NCI-H460 (cell line): ENCODE measurements at places on chromosomes 7 and 10. TPM values are rescaled to one million over a fixed set of nuclear protein-coding genes. Genes with fewer than 3 reads are reported as not detected.

Gene ZPBP
- total RNA-seq, result not detected in 2 replicates

DNA sequence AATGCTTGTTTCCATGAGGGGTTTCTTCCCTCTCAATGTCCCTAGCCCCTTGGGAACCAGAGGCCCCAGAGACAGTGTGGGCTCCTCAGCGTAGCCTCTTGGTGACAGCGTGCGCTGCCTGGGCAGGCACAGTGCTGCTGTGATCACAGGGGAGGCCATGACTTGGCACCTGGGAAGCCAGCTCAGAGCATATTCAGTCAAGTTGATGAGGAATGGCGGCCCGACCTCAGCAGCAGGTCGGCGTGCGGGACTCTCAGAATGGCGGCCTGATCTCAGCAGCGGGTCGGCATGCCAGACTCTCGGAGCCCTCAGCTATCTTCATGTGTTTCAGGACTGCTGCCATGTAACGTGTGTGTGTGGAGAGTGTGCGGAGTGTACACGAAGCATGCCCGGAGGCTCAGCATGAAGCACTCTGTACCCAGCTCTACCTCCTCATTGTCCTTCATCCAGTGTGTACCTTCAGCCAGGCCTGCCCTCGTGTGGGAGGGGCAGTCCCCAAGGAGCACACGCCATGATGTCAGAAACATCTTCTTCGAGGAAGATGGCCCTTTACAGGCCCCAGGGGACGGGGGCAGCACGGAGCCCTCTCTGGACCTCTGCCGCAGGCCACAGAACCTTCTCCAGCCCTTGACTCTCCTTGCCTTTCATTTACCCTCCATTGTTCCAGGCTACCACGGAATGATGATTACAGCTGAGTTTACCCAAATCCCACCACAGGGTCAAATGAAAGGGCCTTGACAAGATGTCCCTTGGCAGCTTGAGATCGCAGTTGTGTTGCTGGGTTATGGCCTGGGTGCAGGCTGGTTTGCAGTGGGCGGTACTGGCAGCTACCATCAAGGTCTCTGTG, 130.4 kb downstream of the SMURF1 start:
- DNase-seq, result no peak

DNA sequence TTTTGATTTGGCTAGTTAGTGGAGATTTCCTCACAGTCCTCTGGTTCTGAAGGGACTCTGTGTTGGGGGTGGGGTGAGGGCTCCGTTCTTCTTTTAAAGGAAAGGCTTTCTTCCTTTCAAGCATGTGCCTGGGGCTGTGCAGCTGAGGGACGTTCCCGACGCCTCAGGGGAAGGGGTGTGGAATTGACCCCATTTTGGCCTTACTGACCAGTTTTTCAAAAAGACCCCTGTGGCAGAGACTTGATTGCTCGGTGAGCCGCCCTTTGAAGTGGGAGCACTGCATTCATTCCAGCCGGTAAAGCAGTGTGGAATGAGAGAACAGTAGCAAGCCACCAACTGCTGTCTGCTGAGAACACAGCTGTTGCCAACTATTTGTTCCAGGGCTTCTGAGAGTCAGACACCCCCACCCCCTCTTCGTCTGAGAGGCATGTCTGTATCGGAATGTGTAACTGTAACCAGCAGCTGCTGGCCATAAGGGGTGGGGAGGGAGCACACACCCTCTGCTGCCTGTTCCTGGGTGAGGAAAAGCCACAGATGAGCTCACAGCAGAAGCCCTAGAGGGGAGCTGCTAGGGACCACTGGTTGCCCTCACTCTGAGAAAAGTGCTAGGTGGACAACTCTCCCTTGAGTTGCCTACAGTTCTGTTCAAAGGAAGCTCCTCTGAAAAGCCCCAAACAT, 33.2 kb downstream of the WBP1L start:
- DNase-seq, result no peak

Gene MBL2
- total RNA-seq, result not detected in 2 replicates

GRCh38 chr10:126041117-126041516, 144.8 kb downstream of the FANK1 start:
- no peak for DNase-seq

Gene MEIG1
- not detected in 2 replicates for total RNA-seq

GRCh38 chr10:93290661-93291354, 191.3 kb downstream of the MYOF start:
- DNase-seq, result no peak

GRCh38 chr10:50511492-50512213, 112.1 kb downstream of the SGMS1 start:
- no peak for DNase-seq

DNA sequence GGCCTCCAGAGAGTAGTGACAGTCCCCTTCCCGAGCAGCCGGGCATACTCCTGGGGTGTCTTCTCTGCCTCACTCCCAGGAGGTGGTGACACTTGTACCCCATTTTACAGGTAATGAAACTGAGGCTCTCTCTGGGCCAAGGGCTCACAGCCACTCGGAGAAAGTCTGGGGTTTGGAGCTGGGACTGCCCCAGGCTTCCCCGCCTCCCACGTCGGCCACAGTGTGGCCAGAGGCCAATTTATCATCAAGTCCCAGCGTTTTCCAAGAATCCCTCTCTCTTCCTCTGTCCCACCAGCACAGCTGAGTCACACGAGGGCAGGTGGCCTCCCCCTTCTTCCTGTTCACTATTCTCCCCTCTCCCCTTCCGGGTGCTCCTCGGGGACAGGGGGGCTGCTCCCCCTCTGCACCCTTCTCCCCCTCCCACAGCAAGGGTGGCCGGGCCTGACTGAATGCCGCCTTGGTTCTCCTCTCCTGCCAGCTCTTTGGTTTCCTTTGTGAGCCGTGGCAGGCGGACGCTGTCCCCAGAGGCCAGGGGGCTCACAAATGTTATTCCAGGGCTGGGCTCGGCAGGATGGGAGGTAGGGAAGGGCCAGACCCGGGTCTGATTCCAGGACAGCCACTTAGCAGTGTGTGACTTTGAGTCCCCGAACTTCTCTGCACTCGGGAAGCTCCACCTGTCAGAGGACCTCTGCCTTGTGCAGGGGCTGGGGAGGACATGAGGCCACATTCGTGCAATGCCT, 17.7 kb downstream of the CLIP2 start:
- no peak for DNase-seq

GRCh38 chr10:4847561-4848355, 21.8 kb downstream of the AKR1E2 start:
- DNase-seq, result peak; percentile 63

- no peak for DNase-seq
These were observed 138.6 kb downstream of the PPP1R17 start for GRCh38 chr7:31825576-31825975.

Gene CPN1
- total RNA-seq, result not detected in 2 replicates

DNA sequence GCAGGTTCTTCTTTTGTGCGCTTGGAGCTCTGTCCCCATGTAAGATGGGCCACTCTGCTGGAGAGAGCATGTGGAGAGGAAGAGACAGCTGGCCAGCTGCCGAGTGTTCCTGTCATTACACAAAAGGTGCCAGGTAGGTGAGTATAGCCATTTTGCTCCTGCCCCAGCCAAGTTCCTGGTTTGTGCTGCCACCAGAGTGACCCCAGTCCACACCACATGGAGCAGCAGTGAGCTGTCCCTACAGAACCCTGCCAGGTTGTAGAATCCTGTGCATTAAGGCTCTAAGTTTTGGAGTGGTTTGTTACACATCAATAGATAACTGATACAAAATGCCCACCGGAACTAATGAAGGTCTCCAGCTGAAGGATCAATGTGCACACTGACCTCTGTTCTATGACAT, 84.6 kb upstream of the GHITM start:
- no peak for DNase-seq
